ENCODE measurements at places on chromosomes 16 and 17.

GRCh38 chr16:8430401-8430800 is 159.9 kb downstream of the TMEM114 start:
- DNase-seq: no peak

DNA sequence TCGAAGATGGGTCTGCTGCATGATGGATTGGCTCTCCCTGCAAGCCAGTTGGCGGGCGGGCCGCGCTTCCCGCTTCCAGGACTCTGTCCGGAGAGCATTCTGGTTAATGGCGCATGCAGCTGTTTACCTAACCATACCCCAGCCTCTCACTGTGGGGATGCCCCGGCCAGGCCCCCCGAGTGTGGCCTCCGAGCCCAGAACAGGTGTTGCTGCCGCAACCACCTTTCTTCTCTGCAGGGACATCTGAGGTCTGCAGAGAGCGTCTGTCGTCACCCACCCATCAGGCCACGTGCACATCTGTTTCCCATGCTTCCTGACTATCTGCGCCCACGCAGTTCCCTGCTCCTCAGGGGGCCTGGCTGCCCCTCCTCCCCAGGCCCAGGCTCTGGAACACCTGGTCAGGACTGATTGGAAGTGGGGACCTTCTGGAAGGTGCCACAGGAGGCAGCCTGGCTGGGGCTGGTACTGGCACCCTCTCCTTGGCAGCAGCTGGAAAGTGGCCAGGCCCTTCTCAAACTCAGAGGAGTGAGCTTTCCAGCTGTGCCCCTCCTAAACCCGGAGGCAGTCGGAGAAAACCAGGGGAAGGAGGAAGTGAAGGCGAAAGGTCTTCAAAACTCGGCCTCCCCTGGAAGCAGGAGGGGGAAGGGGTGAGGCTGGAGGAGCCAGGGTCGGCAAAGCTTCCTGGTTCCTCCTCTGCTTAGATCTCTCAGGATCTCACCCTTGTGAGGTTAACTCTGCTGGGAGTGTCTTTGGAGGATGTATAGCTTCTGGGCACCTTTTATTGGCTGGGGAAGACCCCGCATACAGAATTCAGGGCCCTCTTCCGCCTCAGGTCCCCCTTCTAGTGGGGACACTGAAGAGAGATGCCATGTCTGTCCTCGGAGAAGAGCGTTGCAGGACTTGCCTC is 64.5 kb upstream of the CIBAR2 start:
- no peak for DNase-seq

DNA sequence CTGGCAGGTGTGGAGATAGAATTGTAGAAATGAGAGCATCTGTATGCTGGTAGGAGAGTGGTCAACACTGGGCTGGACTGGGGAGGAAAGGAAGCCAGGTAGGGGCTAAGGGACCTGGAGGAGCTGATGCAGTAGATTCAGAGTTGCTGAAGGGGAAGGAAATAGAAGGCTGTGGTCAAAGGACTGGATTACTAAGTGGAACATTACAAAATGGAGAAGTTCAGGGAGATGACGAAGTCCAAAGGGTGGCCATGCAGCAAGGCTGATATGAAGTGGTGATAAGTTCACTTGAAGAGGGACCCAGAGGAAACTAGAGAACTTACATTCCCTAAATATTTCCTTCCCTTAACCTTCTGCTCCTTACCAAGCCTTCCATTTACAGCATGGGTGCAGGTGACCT is 8.6 kb upstream of the CCL2 start:
- DNase-seq: no peak

DNA sequence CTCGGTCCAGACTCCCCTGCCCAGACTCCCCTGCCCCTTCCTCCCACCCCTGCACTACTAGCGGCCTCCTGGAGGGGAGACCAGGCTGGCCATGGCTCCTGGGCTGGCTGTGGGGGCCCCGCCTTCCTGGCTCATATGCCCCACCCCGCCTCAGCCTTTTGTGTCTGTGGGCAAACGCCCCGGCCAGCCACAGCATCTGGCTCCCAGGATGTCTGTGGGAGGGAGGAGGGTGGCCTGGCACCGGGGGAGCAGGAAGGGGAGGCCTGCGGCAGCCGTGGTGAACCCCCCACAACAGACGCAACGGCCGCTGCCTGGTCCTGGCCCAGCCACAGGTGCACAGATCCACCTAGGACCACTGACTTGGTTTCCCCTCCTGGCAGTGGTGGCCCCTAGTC is 32.9 kb downstream of the BAHCC1 start:
- DNase-seq: peak; percentile 64

DNA sequence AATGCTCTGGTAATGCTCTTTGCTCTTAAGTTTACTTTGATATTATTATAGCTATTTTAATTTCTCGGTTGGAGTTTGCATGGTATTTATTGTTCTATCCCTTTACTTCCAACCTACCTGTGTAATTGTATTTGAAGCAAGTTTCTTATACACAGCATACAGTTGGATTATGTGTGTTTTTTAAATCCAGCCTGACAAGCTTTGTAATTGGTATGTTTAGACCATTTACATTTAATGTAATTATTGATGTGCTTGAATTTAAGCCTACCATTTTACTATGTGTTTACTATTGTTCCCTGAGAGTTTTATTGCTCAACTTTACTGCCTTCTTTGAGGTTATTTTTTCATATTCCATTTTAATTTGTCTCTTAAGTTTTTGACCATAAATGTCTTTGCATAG is 35.7 kb downstream of the ACSF3 start:
- no peak for DNase-seq

DNA sequence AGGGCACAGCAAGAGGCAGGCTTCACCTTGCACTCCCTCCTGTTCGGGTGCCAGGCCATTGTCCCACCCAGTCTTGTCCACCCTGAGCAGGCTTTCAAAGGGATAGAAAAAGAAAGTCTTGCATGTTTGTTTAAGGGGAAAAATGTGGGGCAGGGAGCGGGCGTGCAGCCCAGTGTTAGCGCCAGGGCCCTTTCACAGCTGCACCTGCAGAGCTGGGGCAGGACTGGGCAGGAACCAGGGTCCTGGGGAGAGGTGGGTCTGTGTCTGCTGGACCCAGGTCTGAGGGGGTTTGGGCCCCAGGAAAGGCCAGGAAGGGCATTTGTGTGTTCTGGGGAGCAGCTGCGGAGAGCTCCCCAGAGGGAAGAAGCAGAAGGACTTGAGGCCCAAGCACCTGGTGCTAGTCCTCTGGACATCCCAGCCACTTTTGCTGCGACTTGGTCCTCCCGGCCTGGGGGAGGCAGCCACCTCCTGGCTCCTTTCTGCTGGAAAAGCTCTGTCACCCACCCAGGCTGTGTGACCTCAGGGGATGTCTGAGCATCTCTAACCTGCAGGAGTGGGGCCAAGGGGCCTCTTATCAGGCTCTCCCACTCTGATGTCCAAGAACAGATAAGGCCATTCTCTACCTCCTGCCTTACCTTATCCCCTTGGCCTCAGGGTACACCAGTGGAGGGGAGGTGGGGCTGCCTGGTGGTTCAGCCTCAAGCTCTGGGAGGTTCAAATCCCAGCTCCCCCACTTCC is 44.7 kb downstream of the PSME3IP1 start:
- no peak for DNase-seq

- DNase-seq: no peak
Observed at GRCh38 chr16:27472091-27473020, 70.4 kb downstream of the IL21R start.

GRCh38 chr16:86215233-86215978 is 294.9 kb upstream of the FOXF1 start:
- DNase-seq: no peak

DNA sequence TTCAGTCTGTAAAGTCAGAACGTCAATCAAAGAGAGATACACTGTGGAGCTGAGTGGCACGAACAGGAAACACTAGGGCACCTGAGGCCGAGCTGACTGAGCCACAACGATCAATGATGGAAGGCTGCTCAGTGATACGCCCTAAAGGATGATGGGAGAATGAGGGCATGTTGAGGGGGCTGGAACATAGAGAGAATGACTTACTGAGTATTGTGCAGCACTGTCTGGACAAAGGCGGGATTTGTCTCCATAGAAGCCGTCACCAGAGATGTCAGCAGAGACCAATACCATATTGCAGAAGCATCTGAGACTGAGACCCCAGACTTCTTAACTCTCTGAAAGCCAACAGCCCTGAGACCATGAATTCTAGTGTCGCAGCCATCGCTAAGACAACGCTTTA is 33.4 kb downstream of the ZZEF1 start:
- no peak for DNase-seq

DNA sequence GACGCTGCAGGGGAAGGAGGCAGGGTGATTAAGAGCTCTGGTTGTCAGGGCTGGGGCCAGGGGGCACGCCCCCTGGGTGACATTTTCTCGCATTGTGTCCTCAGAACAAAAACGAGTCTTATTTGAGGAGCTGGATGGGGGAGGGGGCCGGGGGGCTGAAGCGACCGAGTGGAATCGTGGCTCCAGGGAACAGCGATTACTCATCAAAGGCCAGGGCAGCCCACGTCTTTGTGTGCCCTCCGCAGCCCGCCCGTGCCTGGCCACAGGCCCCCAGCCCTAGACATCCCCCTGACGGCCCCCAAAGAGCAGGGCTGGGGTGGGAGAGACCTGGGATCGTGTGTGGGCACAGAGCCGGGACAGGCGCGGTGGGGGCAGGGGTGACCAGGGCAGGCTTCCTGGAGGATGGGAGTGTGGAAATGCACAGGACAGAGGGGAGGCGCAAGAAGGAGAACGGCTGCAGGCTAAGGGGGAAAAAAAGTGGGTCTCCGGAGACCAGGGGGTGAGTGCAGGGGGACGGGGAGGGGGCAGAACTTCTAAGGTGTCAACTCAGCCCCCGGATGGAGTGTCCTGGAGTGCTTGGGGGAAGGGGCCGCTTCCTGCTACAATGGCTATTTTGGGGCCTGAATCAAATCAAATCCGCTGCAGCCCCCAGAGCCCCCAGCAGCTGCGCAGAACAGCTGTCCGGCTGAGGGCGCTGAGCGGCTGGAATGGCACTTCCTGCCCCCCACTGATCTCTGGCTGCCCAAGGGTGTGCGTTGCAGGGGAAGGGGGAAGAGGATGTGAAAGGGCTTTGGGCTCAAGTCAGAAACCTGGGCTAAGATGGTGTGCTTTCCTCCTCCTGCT is 24.0 kb upstream of the PHB1 start:
- DNase-seq: no peak

DNA sequence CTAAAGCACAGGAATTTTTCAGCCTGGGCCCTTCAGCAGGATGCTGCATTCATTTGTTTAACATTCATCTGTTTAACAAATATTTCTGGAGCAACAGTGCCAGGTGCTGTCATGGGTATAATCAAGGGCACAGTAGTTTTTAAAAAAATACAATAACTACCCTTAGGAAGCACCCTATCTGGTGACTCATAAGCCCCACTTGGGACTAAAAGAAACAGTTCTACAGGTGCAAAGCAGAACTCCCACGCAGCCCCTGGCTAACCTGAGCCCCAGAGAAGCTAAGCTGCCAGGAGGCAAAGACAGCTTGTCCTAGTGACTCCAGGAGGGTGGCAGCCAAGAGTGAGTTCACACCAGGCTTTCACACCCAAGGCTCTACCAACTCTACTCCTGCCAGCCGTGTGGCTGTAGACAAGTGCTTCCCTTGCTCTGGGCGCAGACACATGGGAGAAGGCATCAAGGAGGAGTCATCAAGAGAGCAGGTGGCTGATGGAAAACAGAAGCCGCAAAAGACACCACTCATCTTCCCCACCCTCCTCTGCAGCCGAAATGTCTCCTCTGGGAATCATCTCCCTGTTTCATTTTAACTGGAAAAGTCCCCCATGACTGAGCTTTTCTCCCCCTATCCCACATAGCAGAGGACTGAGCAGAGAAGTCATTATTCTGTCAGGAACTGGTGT is 14.4 kb downstream of the CUEDC1 start:
- DNase-seq: no peak

- DNase-seq: no peak
Observed at GRCh38 chr17:43528988-43529814, 16.9 kb downstream of the ETV4 start.

GRCh38 chr16:72785886-72786285 is 262.0 kb downstream of the ZFHX3 start:
- DNase-seq: peak; percentile 51

GRCh38 chr17:72556944-72557826 is 436.4 kb downstream of the SOX9 start:
- DNase-seq: peak; percentile 69

DNA sequence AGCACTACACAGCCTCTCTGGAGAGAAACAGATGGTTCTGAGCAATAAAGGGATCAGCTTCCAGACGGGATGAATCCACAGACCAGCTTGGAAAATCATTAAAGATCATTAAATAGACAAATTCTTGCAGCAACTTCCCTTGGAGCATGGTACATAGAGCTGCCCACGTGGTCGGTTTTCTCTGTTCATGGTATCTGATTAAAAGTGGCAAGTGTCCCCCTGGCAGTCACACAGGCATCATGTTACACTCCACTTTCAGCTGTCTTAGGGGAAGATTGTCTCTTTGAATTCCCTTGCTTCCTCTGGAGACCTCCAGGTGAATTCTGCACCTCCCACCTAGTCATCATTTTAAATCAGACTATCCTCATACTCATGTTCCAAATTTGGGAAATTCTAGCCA is 92.2 kb upstream of the CACNG3 start:
- DNase-seq: no peak

DNA sequence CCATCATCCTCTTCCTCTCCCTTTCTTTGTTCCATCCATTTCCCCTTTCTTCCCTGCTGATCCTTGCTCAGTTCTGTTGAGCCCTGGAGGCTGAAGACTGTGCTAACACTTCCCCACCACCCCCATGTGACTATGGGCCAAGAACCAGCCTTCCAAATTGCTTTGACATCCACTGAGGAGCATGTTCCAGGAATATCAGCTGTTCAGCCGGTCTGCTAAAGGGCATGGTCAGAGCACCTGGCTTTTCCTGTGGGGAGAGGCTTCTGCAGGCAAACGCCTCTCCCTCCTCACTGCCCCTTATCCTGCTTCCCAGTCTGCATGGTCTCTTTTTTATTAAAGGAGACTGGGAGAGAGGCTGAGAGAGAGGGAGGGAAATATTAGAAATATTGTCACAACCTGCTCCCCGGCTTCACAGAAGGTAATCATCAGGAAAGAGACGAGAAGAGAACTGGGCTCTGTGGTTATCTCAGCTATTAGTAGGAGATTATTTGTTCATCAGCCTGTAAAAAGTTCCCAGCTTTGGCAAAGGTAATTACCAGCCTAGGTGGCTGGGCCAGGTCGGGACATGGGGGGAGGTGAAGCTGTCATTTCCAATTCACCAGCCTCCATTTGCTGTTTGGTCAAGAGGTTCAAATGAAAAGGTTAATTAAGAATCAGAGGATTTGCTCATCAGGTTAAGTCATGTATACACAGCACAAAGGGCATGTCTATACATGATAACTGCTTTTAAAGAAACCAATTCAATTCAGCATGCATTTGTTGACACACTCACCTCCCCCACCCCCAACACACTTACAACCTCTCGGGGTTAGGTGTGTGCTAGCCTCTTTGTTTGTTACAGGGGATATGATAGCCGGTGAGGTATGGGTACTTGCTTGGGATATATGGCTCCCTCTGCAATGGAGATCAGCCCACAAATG is 83.7 kb upstream of the CRHR1 start:
- DNase-seq: no peak

DNA sequence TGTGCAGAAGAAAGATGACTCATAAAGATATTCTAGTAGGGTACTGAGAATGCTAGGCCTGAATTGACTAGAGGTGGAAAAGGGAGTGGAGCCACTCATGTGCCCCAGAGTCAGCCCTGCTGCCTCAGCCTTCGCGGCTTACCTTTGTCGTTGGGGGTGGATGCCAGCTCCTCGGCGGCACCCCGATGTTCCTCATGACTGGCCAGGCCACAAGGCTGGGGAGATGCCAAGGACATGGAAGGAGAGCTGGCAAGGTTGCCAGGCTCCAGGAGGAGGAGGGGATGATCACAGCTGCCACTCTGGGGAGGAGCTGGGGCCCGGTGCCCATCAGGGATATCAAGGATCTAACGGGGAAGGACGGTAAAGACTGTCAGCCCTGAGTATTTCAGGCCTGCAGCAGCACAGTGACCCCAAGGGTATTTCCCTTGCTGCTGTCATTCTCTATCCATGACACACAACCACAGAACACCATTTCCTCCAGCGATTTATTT is 9.7 kb upstream of the SLC35B1 start:
- DNase-seq: no peak
